ENCODE measurements at places on chromosomes 6 and 20.

GRCh38 chr6:110852773-110853172, 21.8 kb upstream of the AMD1 start:
- DNase-seq: no peak

DNA sequence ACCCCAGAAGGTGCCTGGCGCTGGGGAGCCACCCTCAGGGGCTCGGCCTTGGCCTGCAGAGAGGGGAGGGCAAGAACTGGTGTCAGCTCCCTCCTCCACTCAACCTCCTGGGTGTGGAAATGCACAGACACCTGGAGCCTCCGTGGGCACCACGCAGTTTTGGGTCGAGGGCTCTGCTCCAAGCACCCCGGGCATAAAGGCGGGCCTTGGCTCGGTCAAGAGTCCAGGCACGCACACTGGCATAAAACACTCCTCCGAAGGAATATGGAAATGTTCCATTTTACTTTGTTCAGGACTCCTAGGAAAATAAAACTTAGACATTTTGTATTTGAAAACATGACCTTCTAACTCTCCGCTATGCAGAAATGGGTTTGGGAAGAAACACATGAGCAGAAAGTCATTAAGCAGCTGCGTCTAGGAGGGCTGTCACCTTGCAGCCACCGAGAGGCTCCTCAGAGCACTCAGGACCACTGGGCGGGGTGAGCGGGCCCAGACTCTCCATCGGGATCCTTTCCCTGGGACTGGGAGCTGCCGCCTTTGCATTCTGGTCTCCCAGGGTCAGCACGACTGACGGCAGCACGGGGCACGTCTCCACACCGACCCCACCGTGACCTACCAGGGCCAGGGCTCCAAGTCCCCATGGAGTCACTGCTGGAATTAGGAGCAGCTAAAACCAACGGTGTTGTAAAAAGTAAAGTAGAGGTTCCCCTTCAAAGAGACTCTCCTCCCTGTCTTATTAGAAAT, 46.0 kb upstream of the DACT2 start:
- no peak for DNase-seq

GRCh38 chr6:129895692-129896091, 34.6 kb upstream of the TMEM244 start:
- DNase-seq: no peak

- DNase-seq: no peak
These were observed 9.6 kb downstream of the HLA-A start for GRCh38 chr6:29951882-29952281.

DNA sequence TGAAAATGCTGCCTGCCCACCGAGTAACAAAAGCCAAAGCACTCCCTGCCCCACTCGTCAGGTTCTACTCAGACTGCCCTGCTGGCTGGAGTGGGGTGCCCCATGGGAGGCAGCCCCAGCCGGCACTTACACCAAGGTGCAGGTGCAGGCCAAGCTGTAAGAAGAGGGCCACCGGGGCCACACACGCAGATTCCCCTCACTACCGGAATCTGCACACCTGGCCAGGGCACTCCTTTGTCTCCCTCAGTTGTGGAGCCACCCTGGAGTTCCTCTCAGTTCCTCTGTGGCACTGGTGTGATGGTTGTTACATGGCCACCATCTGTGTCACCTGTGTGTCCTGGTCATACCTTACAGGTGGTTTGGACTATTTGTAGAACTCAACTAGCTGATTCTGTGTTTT, 112.4 kb downstream of the FOXO3 start:
- DNase-seq: no peak

DNA sequence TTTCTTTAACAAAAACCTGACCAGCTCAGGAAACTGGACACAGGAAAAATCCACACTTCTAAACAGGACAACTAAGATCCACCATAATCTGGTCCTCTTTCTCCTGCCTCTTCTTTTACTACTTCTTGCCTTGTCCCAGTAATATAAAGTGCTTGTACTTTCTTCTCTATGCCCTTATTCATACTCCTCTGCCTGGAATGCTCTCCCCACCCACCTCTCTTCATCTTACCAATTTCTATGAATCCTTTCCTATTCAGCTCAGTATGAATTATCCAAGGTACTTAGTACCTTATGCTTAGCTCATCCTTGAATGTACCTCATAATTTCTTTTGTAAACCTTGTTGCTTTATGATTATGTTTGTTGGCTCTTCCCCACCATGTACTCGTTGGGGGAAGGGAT, 159.4 kb downstream of the CDK19 start:
- no peak for DNase-seq

DNA sequence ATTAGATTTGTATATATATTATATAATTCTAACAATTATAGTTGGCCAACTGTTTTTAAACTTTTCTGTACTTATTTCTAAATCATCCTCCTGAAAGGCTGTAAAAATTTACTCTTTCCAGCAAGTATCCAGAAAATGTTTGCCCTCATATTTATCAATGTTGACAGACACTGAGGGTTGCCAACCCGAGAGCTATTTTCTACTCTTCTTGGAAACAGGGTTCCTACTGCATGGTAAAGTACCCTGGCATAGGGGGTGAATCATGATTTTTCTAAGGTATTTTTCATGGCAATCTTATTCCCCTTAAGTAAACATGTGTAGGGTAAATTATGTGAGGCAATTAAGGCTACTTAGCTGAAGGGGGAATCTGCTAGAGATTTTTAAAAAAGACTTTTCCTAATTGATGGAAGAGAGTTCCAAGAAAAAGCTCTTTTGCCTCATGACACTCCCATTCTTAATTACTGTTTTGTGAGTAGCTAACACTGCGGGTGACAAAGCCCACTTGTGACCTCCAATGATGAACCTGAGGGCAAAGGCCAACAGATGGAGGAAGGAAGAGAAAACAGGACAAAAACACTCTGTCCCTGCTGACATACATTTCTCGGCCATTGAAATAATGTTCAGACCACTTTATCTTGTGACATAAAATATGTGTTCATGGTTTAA, 37.9 kb downstream of the GPX5 start:
- no peak for DNase-seq

DNA sequence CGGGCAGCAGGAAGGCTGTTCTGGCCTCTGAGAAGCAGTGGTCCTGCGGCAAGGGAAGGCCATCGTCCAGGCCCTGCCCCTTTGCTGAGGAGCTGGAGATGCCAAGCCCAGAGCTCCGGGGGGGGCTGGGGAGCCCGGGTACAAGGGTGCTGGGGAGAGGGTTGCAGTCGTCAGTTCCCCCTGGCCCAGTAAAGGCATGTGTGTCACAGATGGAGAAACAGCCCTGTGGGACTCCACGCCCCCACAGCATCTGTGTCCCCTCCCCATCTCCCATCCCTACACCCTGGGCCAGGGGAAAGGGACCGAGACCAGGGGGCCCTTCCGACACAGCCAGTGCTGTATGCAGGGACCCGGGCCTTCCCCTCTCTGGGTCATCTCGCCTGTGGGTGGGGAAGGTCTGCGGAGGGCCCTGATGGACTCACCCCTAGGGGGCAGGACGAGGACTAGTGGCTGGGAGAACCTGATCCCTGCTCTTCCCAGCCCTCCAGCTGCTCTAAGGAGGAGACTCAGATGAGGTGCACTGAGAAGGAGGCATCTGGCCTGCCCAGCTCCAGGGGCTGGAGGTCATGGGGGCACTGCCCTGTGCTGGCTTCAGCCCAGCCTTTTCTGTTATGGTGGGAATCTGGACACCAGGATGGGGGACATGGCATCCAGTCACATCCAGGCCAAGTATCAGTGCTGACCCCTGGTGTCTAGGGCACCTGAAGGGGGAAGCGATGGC, 609 bp downstream of the MYL9 start:
- DNase-seq: peak; percentile 77

DNA sequence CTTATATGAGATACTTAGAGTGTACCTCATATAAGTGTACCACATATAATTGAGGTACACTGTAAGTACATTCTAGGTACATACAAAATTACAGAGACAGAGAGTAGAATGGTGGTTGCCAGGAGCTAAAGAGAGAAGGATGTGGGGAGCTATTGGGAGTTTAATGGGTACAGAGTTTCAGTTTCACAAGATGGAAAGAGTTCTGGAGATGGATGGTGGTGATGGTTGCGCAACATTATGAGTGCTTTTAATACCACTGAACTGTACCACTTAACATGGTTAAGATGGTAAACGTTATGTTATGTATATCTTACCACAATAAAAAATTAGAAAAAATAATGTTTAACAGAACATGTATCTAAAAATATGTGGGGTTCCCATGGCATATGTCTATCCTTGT, 69.4 kb downstream of the PRND start:
- DNase-seq: no peak

DNA sequence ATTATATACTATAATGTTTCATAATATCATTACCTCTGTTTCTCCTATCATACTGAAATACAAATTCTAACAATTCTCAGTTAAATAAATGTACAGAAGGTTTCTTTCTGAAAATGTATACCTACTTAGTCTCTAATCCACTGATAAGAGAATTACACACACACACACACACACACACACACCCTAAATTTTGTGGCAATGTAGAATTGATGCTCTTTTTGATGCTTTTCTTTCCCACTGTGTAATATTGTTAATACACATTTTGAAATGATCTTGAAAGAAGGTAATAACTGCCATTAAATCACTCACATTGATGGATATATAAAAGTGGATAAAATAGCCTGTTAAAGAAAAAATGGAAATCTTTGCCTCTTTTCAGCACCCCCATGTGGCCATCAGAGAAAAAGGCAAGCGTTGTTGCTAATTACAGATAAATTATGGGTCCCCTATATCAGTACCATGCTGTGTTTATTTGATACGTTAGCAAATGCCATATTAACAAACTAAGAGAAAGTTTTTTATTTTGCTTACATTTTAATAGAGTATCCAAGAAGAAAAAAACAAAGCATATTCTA, 76.6 kb upstream of the VGLL2 start:
- peak; percentile 6 for DNase-seq

Measured in mesenchymal stem cell (in vitro differentiated cells and primary cell).